ENCODE measurements at places on chromosomes 6 and 20.

- no peak for DNase-seq
Measured at GRCh38 chr6:151719070-151719469, 88.4 kb upstream of the ESR1 start.

DNA sequence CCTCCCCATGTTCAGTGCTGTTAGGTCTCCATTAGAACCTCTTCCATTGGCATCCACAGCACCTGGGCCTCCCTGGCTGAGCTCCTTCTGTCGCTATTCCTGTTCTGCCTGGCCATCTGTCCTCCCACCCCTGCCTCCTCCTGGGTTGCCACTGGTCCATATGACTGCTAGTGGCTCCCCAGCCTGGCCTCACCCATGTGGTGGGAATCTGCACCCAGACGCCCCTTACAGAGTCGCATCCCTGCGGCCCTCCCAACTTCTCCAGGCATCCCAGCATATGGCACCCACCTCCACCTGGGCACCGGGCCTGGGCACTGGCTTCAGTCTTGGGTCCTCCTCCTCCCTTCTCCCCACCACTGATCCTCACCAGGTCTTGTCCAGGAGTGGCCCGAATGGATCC, 7.7 kb downstream of the CDC25B start:
- DNase-seq: no peak

DNA sequence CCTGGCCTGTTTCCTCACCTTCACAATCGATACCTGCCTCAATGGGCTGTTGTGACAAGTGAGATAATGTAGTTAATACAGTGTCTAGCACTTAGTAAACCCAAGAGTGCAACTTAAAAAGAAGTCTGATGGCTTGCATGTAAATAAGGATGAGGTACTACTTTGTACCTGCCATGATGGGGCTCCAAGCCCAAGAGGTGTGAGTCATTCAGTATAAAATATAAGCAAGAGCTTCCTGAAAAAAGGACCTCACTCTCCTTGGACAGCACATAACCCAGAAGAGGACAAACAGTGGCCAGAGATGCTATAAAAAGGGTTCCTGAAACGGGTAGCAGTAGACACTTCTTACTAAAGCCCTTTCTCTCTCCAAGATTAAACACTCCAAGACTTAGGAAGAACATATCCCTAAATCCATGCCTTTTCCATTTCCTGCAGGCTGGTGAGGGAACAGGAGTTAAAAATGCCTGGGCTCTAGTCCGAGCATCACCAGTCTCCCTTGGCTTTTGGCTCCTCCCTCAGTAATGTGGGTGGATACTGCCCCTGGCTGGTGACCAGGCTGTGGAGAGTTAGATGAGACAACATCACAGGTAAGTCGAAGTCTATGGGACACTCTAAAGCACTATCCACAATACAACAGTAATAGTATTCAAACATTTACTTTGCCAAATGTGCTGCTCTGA, 4.3 kb downstream of the UBE2V1 start:
- no peak for DNase-seq

DNA sequence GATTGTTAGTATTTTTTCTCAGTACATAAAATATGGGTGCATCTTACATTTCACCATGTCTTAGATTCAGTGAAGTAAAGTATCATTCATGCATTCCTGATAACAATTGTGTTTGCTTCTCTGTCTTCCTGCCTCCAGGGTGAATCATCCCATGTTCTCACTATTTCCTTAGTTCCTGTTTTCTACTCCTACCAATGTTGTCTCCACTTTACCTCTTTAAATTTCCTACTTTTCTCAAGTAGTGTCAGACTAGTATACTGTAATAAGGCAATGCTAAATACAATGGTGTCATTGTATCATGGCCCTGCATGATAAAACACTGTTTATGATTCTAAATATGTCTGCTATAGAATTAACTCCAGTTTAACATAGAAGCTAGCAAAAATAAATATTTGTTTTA, 37.4 kb upstream of the GABRR1 start:
- no peak for DNase-seq
